CD4-positive, alpha-beta T cell (primary cell): ENCODE measurements at places on chromosomes 11 and 22. TPM values are rescaled to one million over a fixed set of nuclear protein-coding genes. Genes with fewer than 3 reads are reported as not detected.

Gene TMEM86A
- 8.0 TPM for total RNA-seq

Gene LRP4
- not detected for total RNA-seq

Gene VPREB1
- not detected for total RNA-seq

Gene SGSM1
- 1.9 TPM for total RNA-seq

Gene HEPHL1
- not detected for total RNA-seq

Gene TRIM29
- not detected for total RNA-seq

Gene RBMXL2
- not detected for total RNA-seq

Gene MPPED2
- 0.96 TPM for total RNA-seq

Gene C1QTNF4
- total RNA-seq, result 0.92 TPM

Gene RASL10A
- 0.36 TPM for total RNA-seq

Gene MAJIN
- 0.50 TPM for total RNA-seq

Gene PRODH
- not detected for total RNA-seq

Gene LAYN
- total RNA-seq, result 1.4 TPM

Gene ZNF202
- 8.0 TPM for total RNA-seq
